Muscle of leg (tissue), 16 donors: ENCODE measurements at places on chromosomes 5 and 9. TPM values are rescaled to one million over a fixed set of nuclear protein-coding genes. Genes with fewer than 3 reads are reported as not detected.

ANKRD18A gene
- polyA plus RNA-seq = 0.28 TPM

ZNF483 gene
- 0.75 TPM for polyA plus RNA-seq

PTGES gene
- polyA plus RNA-seq = 6.7 TPM

MCC gene
- polyA plus RNA-seq = 12.7 TPM

PTTG1 gene
- polyA plus RNA-seq = 29.8 TPM

SPINK4 gene
- polyA plus RNA-seq = 0.28 TPM

IL9 gene
- polyA plus RNA-seq = not detected

ADAMTS16 gene
- 9.8 TPM for polyA plus RNA-seq

FRRS1L gene
- polyA plus RNA-seq = 3.7 TPM

FOXD4L6 gene
- not detected for polyA plus RNA-seq

CCDC192 gene
- polyA plus RNA-seq = 0.61 TPM

PCDHB3 gene
- polyA plus RNA-seq = 1.7 TPM

SELENOP gene
- 149 TPM for polyA plus RNA-seq
